LHCN-M2 (cell line): ENCODE measurements at places on chromosomes 1 and 21.
A peak's percentile ranks its signal among the peaks of the same experiment; 100 is the strongest.

DNA sequence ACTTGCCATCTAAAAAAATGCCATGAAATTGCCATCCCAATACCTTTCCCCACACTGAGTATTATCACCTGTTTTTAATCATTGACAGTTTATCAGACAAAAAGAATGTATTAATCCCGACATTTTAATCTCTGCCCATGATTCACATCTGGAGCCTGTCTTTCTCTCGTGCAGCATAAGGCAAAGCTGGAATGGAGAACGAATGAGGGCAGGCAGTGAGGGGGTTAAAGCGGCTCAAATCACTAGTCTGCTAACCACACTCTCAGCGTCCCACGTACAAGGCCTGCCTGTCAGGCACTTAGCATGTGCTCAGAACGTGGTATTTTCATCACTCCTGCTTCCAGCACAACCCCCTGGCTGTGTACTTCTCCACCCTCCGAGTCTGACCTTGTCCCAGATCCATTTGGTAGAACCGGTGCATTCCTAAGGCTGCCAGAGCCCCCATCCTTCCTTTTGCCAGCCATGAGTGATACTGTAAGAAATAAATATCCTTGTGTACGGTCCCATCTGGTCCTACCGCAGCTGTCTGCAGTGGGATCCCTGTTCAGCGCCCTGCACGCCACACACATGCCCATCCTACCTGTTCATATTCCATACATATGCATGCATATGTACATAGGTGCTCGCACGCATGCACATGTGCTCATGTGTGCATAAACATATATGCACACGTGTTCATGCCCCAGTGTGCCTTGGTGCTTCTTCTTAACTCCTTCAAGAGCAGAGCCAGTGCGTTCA is 34.6 kb upstream of the FHAD1 start:
- DNase-seq = no peak

GRCh38 chr1:20507248-20507563 is 745 bp downstream of the MUL1 start:
- DNase-seq = no peak

GRCh38 chr1:195851804-195852203 is 756.4 kb downstream of the KCNT2 start:
- DNase-seq = peak; percentile 1

GRCh38 chr1:181855380-181855779 is 206.1 kb downstream of the ZNF648 start:
- no peak for DNase-seq

GRCh38 chr1:171267391-171267790 is 19.1 kb downstream of the FMO1 start:
- DNase-seq = peak; percentile 53
